Left hindlimb (tissue), 1 donor: ENCODE measurements at places on chromosomes 2 and 18.

- no peak for DNase-seq
Measured at GRCh38 chr18:37572736-37573135, 7.1 kb upstream of the CELF4 start.

DNA sequence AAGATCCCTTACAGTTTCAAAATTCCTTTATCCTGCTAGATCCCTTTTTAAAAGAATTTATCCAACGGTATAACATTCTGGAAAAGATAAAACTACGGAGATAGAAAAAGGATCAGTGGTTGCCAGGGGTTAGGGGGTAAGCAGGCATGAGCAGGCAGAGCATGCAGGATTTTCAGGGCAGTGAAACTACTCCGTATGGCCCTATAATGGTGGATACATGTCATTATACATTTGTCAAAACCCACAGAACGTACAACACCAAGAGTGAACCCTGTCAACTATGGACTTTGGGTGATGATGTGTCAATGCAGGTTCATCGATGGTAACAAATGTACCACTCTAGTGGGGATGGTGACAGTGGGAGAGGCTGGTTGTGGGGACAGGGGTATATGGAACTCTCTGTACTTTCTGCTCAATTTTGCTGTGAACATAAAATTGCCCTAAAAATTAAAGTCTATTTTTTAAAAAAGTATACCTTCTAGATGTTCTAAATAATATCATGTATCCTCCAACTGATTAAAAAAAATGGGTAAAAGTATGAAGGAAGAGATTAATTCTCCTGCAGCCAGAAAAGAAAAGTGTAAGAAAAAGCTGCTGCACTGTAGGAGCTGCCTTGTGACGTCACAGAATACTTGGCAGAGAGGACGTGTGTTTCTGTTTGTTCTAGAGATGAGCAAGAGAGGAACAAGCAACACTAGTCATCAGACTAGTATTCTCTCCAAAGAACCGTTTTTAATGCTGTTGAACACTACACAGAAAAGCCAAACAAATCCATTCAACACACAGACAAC, 23.6 kb downstream of the ANKRD44 start:
- no peak for DNase-seq

DNA sequence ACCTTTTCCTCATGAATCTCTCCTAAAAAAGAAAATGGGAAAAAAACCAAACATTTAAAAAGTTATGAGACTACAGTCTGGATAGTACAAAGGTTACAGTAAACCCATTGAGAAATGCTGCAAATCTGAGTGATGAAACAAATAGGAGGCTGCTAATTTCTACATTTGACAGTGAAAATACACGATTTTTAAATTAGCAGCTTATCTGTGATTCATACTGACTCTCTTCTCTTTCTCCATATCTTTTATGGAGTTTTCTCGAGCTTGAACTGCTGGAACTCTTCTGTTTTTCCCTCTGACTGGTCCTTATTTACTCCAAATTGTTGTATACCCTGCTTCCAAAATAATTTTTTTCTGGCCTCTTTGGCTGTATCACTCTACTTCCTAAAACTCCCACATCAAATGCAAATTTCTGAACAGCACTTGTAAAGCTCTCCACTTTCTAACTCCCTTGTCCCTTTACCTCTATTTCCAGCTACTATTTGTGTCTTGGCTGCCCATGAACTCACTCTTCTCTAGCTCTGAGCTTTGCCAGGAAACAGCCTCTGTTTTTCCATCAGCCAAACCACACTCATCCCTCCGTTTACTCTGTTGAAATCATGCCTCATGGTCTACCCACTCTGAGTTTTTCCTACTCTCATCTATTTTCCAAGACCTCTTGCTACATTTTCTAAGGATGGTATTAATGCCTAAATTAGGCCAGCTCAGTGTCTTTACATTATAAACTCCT, 73.7 kb downstream of the RBMS1 start:
- DNase-seq: peak; percentile 63

- no peak for DNase-seq
Measured at GRCh38 chr2:225532096-225532495, 132.6 kb downstream of the NYAP2 start.

DNA sequence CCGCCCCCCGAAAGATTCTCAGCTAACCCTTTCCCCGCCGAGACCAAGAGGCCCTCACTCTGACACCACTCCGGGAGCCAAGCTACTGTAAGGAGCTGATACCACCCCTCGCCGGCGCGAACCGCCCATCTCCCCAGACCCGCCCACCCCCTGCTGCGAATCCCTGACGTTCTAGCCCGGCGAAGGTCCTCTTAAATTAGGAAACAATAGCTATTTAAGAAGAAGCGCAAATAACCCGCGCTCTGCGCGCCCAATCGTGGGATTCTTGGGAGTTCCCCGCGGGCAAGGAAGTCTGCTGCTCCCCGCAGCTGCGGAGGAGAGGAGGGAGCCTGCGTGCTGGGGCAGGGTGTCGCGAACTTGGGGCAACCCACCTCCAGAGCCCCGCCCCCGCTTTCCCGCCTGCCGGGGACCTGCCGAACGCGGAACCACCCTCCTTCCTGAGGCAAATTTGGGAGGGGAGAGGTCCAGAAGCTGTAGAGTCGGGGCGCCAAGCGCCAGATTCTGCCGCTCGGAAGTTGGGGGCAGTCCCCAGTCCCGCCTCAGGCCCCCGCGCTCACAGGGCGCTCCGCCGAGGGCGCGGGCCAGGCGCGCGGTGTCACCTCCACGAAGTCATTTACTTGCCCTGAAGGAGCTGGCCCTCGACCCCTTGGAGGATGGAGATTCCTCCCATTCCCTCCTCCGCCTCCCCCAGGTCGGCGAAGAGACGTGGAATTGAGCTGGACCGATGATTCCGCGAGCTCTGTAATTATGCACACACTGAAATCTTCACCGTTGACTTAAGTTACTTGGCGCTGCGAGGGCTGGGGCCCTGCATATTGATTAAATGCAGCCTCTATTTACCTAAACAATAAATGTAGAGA, 8.4 kb upstream of the SP9 start:
- DNase-seq: peak; percentile 77

DNA sequence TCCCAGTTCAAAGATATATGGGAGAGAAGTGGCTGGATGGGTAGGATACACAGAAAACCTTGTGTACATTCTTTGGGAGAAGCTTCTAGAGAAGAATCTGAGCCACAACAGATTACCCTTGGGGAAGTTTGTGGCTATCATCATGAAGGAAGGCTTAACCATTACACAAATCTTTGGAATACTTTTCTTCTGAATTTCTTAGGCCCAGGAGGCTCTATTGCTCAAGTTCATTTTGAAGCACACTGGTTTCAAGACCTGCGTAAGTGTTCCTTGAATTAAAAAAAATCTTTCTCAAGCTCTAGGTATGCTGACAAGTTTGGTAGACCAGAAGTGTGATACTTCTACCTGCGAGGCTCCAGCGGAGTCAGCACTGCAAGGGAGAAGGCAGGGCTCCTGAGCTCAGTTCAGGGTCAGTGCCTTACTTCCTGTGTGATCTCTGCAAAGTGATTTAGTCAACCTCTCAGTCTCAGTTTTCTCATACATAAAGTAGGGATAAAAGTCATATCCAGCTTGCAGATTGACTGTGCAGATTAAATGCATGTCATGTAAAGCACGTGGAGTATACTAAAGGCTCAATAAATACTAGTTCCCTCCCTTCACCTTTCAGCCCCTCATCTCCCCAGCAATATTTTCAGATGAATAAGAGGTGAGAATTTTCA, 438.6 kb downstream of the DLGAP1 start:
- no peak for DNase-seq
